ENCODE measurements at places on chromosomes 3 and 15.

DNA sequence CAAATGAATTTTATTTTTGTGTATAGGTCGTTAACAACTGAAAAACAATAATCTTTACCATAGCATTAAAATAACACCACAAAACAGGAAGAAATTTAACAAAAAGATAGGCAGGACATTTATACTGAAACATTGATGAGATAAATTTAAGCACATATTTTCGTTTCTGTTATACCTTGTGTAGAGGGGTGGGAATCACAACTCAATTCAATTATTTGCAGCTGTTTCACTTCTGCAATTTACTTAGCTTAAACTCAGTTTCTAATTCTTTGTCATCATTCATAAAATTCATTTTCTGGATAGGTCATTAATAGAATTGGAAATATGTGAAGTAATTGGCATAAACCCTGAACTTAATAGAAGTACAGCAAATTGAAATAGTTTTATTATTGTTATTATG lies 42.3 kb downstream of the TP63 start:
- no peak for DNase-seq

GRCh38 chr3:124395584-124396338 lies 334.5 kb upstream of the UMPS start:
- DNase-seq = no peak

DNA sequence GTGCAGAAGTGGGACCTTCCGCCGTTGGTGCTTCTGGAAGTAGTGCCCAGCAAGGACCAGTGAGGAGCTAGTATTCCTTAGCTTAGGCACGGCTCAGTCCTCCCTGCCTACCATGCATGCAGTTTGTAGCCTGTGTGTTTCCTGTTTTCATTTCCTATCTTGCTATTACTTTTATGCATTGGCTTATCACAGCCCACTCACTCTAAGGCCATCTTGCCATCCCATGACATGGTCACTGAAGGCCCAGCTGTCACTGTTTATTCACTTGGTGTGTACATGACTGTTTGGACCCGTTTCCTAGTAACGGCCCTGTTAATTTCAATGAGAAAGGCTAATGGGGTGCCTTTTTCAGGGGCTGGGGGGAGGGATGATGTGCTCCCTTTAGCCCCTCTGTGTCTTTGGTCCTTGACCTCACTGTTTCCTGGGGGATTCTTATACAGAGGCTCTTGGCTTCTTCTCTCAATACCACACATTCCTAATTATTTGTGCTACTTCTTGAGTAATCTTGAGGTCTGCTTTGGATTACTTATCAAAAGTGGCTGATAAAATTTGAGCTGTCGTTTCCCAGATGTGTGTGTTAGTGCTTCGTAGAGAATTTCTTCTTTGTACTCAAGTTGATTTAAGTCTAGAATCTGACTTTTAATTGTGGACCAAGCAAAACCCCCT lies 24.5 kb upstream of the TRAK1 start:
- peak; percentile 54 for DNase-seq

DNA sequence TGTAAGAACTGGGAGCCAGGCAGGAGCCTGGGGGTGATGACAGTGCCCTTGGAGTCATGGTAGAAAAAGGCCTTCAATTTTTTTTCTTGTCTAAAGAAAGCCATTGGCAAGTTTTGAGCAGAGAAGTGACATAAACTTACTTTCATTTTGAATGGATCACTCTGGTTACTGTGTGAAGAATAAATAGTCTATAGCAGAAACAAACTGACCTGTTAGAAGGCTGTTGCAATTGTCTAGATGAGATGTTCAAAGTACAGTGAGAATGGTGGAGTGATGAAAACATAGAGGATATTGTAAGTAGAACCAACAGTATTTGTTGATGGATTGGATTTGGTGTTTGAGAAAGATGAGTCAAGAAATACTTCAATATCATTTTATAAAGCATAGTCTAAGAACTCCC lies 439.9 kb downstream of the TBL1XR1 start:
- DNase-seq = no peak

DNA sequence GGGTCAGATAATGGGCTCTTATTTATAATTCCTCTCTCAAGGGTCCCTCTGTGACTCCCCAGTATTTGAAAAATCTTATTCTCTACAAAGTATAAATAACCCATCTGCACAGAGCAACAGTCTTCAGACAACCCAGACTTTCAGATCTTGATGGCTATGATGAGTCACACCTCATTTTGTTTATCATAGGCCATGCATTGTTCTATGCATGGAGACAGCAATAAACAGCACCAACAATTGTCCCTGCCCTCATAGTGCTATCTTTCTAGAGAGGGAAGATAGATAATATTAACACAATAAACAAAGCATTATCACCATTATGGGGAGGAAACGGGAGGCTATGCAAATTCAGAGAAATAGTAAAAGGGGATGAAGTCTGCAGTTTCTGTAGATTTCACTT lies 13.4 kb downstream of the FHIT start:
- DNase-seq = no peak

GRCh38 chr3:64460877-64461276 lies 226.9 kb downstream of the ADAMTS9 start:
- DNase-seq = no peak

GRCh38 chr15:31483986-31484951 lies 157.6 kb downstream of the KLF13 start:
- DNase-seq = no peak

DNA sequence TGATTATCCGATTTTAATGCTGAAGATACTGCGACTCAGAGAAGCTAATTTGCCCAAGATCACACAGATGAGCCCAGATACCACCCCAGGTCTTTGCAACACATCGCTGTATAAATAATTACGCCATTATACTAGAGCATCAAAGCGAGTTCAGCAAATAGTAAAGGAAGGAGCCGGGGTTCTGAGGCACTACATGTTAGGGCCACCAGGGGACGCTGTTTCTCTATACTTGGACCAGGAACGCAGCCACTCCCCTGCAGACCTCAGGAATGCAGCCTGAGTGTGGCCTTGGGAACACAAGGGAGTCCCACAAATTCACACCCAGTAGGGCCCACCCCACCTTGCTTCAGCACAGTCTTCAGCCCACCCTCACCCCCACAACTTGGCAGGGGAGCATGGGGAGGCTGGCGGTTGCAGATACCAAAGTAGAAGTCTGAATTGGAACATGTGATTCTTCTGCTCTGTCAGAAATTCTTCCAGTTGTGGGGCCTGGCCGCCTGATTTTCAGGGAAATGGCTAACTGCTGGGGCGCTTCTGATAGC lies 57.8 kb upstream of the RYK start:
- DNase-seq = no peak

DNA sequence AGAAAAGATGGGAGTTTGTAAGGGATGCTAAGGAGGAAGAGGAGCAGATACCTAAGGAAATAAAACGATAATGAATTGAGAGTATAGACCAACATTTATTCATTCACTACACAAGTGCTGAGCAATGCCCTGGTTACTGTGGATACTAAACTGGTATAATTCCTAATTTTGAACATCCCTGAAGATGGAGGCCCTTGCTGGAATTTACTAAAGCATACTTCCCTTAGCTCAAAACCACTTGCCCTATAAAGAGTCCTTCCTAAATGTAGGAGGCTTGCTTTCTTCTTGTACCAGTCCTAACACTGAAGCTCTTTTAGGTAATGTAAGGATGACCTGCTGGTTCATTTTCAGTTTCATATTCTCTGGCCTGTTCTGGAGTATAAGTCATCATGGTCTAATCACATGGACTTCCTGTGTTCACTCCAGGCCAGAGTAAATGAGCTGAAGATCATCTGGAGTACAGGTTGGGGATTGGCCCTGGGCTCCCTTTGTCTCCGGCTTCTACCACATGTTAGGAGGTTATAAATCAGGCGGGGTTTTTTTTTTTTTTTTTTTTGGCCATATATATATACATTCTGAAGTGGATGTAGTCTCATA lies 40.1 kb upstream of the MTMR10 start:
- DNase-seq = no peak

DNA sequence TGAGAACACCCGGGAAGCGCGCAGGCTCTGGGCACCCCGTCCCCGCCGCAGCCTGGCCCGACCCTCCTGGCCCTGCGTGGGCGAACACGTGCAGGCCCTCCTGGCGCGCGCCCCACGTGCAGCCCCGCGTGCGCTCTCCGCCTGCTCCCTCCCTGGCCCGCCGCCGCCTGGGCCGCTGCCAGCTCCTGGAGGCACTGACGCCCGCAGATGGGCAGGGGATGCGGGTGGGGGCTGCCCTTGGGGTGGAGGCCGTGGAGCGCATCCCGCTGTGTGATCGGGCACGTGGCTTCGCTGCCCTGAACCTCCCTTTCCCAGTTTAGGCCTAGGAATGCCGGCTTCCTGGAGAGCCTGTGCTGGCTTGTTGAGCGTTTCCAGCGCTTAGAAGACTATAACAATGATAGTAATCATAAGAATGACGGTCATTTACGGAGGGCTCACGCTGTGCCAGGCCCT lies 104.6 kb upstream of the SLC6A6 start:
- DNase-seq = no peak

GRCh38 chr3:160401291-160402095 lies 2.0 kb downstream of the SMC4 start:
- peak; percentile 33 for DNase-seq

DNA sequence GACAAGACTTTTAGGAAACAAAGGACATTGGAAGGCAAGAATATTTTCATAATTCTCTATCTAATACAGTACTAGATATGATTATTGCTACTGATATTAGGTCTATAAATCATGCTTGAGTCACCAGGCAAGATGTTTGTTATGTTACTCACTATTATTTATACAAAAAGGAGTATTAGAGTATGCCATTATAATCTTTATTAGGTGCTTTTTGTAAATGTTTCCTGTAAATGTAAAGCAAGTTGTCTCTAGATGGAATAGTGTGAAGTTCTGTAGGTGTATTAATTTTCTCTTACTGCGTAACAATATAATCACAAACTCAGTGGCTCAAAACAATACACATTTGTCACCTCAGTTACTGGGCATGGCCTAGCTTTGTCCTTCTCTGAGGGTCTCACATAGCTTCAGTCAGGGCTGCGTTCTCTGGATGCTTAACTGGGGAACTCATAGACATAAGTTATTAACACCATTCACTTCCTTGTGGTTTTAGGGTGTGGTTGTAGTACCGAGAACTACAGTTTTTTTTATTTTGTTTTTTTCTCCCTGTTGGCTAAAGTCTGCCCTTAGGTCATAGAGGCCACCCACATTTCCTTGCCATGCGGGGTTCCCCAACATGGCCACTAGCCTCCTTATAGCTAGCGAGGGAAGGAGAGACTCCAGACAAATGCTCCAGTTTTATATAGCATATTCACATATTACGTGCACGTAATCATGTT lies 20.3 kb upstream of the MAP3K13 start:
- DNase-seq = no peak

- no peak for DNase-seq
Measured at GRCh38 chr15:79736435-79737000, 160.3 kb downstream of the MTHFS start.

DNA sequence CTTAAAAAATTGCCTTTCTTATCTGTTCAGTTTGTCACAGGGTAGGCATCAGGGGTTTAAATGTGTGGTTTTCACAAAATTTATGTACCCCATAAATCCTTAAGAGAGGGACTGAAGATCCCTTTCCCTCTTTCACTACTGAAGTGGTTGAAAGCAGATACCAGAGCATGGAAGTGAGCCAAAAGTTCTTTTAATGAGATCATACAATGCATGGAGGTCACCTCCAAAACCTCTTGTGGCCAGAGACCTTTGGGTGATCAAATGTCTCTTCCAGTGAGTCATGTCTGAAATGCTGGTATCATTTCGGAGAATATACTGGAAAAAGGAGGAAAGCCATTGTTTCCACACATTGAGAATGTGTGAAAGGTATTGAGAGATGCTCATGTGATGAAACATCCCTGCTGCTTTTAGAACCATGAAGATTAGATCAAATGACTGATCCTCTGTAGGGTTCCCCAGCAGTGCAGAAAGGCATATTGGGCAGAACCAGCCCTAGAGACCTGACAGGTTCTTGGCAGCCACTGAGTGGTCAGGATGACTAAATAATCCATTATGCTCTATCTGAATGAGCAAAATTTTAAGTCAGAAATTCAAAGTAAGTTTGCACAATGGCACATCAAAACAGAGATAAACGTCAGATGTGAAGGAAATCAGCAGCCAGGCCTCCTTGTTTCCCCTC lies 165.8 kb upstream of the SLC2A2 start:
- peak; percentile 46 for DNase-seq

DNA sequence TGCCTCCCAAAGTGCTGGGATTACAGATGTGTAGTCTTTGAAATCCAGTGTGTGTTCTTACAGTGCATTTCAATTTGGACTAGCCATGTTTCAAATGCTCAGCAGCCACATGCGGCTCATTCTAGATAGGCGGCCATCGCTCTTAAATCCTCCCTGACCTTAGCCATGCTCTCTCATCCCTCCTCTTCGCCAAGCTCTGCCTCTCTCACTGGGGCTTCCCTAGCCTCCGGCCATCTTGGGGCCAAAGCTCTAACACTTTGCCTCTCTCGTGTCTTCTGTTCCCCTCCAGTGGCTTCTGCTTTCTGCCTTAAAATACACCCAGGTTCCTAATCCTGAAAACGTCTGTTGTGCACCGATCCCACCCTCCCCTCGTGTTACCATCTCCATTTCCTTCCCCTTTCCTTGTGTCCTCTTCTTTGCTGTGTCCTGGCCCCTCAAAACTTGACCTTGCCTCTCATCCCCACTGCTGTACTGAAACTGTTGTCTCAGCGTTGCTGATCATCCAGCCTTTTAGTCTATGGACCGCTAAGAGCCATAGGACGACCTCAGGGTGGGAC lies 1.4 kb upstream of the GHRL start:
- DNase-seq = no peak

GRCh38 chr3:194081826-194082225 lies 54.1 kb upstream of the HES1 start:
- DNase-seq = no peak

- peak; percentile 29 for DNase-seq
Measured at GRCh38 chr3:12420393-12420792, 63.9 kb upstream of the TSEN2 start.

DNA sequence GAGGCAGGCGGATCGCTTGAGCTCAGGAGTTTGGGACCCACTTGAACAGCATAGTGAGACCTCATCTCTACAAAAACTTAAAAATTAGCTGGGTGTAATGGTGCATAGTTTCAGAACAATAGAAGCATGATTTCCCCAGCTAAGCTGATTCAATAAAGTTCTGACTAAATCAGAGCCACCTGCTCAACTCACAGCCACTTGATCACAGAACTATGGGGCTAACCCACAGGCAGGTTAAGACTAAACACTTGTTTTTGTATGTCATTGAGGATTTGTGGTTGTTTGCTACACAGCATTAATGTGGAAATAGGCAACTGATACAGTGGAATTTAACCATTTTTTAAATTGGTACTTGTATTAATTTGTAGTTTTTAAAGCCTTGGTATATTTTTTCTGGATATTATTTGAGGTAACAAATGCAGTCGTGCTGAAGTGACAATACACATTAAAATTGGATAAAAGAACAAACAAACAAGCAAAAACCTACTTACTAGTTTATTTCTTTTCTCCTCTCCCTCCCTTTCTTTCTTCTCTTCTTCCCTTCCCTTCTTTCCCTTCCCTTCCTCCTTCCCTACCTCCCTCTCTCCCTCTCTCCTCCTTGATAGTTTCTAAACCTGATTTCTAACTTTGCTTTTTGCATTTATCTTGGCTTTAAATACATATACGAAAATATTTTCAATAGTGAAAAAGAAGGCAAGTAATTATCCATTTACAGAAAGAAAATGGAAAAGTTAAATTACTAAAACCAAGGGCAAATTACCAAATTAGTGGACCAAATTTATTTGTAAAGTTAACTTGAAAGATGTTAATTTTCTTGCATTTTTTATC lies 32.1 kb downstream of the OXSM start:
- no peak for DNase-seq
